ENCODE measurements at places on chromosomes 5 and 9.

DNA sequence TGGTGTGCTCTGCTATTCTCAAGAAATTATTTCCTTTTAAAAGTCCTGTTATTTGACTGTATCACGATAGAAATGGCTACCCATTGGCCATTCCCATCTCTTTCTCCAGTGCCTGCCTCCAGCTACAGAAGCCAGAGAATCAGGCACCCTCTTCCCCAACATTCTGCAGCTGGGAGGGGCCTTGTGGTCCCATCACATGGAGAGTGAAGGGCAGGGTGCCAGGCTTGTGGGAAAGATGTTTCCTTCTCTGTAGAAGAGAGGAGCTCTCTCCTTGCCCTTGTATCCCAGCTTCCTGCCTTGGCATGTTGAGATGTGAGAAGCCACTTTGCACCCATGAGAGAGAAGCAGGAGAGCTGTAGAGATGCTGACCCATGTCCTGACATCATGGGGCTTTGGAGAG, 465.0 kb downstream of the MTRR start:
- DNase-seq: no peak

DNA sequence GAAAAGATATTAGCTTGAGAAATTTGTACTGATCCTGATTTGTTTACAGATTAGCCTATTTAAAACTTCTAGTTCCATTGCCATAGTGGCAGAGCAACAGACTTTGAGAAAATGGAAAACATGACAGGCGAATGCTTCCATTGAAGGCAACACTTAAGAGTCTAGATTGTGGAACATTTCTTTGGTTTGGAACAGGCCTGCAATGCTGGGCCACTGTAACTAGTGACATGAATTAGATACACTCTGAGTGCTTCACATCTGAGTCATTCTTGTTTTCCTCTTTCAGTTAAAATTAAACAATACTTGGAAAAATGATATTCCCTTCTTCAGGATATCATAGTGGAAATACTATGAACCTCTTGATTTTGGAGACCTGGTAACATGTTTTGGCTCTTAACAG, 453.6 kb upstream of the TUSC1 start:
- no peak for DNase-seq

DNA sequence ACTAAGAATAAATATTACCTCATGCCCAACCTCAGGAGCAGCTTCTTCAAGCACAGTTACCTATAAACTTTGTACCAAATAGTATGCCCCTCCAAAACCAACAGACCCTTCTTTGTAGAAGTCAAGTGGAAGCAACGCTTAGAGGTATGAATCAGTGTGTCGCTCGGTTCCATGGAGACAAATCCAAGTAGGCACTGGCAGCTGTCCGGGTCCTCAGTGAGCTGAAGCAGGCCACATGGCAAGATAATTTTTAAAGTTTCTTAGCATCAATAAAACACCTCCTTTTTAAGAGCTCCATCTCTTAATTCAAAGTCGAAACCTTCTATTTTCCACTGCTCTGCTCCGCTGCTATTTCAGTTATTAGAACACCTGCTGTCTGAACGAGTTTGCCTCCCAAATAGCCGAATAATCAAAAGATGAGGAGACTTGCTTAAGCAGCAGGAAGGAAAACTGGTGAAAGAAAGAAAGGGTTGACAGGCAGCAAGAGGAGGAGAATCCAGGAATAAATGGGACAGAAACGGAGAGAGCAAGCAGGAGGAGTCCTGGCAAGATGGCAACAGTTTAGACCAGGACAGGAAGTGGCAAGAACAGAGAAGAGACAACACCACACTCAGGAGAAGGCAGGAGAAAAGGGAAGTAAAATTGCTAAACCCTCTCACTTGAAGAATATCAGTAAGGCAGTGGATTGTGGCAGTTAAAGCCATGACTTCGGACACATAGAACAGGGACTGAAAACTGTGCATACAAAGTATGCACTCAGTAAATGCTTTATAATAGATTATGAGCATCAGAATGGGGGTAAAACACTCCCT, 65.0 kb downstream of the PPP2R2B start:
- DNase-seq: no peak

DNA sequence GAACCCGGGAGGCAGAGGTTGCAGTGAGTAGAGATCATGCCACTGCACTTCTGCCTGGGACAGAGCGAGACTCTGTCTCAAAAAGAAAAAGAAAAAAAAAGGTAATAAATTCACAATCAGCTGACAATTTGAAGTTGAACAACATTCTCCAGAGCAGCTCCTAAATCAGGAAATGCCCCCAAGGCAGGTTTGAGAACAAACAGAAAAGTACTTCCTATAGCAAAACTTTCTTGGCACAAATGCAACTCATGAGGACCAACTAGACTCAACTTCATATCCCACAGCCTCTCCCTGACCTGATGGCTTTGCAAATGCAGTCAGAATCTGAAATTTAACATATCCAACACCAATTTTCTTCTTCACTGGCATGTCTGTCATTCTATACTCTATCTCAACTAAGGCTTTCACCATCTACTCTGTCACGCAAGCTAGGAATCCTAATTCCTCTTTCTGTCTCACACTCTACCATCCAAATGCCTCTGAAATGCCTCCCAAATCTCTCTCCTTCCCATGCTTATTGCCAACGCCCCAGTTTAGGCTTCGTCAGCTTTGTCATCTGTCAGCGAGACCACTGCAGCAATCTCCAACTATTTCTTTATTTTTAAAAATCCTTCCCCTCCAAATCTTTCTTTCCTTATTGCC, 113.3 kb downstream of the MAPKAP1 start:
- DNase-seq: no peak

GRCh38 chr5:6728011-6728794, 15.0 kb downstream of the TENT4A start:
- DNase-seq: no peak

- no peak for DNase-seq
These were observed 308.8 kb upstream of the ADAMTS16 start for GRCh38 chr5:4831325-4831724.

- DNase-seq: no peak
These were observed 99.6 kb upstream of the PHYKPL start for GRCh38 chr5:178332210-178332641.

- no peak for DNase-seq
These were observed 343.0 kb downstream of the RAB3C start for GRCh38 chr5:58925627-58926540.

- DNase-seq: no peak
These were observed 66.7 kb downstream of the DAB2IP start for GRCh38 chr9:121718084-121718483.

- DNase-seq: no peak
These were observed 82.6 kb downstream of the CETN3 start for GRCh38 chr5:90326995-90327394.

DNA sequence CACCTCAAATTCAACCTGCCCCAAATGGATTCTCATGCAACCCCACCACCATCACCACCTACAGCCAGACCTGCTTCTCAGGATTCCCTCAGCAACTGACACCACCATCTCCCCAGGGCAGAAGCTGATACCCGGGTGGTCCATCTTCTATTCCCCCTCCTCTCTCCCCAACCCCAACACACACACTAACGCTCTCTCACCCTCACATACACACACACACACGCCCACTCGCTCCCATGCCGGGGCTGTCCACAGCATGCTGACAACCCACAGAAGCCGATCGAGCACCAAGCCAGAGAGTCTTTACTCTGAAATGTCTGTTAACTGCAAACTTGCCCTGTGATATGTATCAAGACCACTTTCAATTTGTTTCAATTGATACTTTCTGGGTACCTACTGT, 28.4 kb downstream of the B4GALT1 start:
- no peak for DNase-seq

DNA sequence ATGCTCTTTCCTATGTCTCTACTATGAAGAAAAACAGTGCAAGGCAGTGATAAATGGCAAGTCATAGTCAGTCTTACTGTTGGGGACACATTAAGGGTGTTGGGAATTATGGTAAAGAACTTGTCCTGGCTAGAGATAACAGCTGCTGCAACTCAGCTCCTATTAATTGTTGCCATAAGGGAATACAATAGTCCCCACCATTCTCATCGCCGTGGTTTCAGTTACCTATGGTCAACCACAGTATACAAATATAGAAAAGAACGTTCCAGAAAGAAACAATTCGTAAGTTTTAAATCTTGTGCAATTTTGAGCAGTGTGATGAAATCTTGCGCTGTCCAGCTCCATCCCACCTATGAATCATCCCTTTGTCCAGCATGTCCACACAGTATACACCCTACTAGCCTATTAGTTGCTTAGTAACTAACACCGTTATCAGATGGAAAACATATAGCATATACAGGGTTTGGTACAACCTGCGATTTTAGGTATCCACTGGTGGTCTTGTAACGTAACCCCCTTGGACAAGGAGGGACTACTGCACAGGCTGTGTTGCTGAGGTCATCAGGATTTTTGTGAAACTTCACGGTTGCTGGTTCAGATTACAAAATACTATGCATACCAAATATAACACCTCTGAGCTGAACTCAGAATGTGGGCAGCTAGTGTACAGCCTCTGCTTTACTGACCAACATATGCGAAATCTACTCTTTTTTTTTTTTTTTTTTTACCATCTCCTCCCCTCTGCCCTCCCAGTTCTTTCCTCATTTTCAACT, 53.5 kb downstream of the ZFR start:
- no peak for DNase-seq

GRCh38 chr5:160390787-160391696, 8.8 kb downstream of the FAM200C start:
- DNase-seq: no peak

GRCh38 chr5:116340799-116341198, 233.8 kb downstream of the SEMA6A start:
- DNase-seq: no peak

GRCh38 chr9:35519692-35520363, 29.9 kb downstream of the RUSC2 start:
- DNase-seq: no peak

DNA sequence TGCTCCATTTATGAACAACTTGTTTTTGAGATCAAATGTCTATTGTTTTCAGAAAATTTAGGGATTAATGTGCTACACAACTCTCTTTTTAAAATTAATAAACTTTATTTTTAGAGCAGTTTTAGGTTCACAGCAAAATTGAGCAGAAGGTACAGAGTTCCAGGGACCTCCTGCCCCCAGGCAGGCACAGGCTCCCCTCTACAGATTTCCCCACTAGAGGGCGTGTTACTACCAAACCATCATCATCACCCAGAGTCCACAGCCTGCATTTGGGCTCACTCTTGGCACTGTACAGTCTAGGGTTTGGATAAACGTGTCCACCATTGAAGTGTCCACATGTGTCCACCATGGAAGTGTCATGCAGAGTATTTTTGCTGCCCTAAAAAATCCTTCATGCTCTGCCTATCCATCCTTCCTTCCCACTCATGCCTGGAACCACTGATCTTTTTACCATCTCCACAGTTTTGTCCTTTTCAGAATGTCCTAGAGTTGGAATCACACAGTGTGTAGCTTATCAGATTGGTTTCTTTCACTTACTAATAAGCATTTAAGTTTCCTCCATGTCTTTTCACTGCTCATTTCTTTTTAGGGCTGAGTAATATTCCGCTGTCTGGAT, 61.7 kb downstream of the MRPL36 start:
- no peak for DNase-seq

DNA sequence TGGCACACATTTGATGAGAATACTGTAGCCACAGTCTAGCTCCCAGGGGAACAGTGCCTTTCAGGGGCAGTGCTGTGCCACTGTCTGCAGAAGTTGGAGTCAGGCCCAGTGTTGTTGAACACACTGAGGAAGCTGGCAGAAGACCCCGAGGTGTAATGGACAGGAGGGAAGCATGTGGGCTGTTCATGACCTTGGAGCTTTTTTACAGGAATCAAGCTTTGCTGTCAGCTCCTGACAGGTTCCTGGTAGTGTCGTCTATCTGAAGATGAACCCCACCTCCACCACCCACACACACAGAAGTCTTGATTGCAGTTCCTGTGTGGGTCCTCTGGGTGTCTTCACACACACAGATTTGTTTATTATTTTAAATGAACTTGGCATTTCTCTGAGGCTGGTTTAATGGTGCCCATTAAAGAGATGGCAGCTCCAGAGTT, 40.3 kb upstream of the TNFAIP8 start:
- DNase-seq: no peak

DNA sequence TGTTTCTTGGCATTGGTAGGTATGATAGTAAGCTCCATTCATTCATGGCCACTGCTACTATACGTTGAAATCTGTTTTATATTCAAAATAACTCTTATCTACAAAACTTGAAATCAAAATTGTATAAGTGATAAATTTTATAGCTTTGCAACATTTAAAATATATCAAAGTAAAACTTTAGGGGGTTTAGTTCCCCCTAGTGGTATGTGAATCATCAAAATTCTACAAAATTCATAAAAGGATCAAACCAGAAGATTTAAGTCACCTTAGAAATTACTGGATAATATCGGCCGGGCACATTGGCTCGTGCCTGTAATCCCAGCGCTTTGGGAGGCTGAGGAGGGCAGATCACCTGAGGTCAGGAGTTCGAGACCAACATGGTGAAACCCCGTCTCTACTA, 243.0 kb upstream of the CDH18 start:
- DNase-seq: no peak

- no peak for DNase-seq
These were observed 135.2 kb downstream of the TSSK1B start for GRCh38 chr5:113299591-113299990.

DNA sequence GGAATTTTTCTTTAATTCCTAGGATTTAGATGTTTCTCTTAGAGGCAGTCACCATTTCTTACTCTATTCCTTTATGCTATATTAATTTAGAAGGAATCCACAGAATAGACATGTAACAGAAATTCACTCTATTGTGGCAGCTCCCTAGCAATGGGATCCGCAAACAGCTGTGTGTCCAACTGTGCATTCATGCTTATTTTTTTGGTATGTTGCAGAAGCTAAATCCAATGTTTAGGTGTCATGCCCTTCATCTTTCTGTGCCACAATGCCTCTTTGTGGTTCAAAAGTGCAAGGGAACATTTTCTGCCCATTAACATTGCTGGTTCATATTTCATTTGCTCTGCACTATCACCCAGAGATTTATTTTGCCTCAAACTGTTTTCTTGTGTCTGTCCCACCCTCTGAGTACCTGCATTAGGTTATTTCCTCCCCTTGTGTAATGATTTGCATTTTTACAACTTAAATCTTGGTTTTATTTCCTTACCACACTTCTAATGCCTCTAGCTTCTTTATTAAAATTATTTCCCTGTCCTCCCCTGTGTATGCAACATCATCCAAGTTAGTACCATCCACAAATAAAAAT, 816.5 kb downstream of the EFNA5 start:
- DNase-seq: no peak

DNA sequence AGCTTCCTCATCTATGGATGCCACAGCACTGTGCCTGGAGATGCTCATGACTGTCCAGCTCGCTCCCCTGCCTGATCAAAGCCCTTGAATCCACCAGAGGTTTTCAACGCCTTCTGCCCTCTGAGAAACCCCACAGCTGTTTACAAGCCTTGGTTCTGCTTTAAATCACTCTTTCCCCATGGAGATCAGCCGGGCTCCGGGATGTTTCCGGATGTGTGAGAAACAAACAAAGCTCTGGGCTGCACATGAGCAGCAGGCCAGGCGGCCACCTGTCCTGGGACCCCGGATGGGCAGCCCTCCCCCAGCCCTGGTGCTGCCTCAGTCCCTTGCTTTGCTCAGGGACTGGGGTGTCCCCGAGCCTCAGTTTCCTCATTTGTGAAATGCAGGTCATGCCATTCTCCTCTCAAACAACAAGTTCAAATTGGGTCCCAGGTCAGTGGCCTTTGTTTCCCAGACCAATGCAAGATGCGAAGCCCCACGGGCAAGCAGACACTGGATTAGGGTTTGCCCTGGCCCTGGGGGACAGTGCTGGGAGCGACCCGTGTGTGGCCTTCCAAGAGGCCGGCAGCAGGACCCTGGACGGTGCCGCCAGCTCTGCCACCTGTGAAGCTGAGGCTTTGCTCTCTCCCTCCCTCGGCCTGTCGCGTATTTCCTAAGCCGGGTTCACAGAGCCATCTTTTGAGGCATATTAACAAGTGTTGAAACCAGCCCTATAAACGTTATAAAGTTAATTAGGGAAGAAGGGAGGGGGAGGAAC, 42.4 kb upstream of the PHYKPL start:
- DNase-seq: no peak
